ENCODE measurements at places on chromosomes 7 and 10.

GRCh38 chr10:110445871-110446270 is 51.8 kb upstream of the DUSP5 start:
- DNase-seq = no peak

GRCh38 chr7:20742913-20743312 is 43.8 kb downstream of the SP8 start:
- DNase-seq = no peak

- no peak for DNase-seq
These were observed 166.4 kb downstream of the DNAJB6 start for GRCh38 chr7:157503229-157503628.

DNA sequence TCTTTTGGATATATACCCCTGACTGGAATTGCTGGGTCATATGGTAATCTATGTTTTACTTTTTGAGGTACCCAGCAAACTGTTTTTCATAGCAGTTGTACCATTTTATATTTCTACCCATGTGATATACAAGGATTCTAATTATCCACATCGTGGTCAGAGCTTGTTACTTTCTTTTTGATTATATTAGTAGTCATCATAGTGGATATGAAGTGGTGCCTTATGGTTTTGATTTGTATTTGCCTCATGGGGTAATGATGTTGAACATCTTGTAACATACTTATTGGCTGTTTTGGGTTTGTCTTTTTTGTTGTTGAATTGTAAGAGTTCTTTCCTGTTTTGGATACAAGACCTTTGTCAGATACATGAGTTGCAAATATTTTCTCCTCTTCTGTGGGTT is 51.7 kb downstream of the MAPK8 start:
- no peak for DNase-seq

DNA sequence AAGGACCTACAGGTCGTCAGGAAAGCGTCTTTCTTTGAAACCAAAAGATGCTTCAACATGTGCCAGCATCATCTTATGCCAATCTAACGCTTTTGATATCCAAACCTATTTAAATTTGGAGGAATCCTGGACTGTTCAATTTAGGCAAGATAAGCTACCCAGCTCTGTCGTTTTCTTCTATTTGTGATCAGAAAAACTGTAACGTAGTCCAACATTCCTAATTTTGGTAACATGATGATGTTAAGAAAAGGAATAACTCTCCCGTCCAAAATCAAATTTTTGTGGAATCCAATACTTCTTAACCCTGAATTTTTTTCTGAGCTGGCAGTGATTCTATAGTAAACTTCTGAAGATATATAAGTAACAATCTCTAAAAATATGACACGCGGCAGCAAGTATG is 93.3 kb upstream of the MKX start:
- no peak for DNase-seq

All from stimulated activated CD4-positive, alpha-beta T cell treated with anti-CD3 and anti-CD28 coated beads, Interleukin-1b, Interleukin-23, amount 100 ng/mL, for 48 hours (primary cell).